Fibroblast of skin of scalp (primary cell): ENCODE measurements at places on chromosomes 1 and 21.

DNA sequence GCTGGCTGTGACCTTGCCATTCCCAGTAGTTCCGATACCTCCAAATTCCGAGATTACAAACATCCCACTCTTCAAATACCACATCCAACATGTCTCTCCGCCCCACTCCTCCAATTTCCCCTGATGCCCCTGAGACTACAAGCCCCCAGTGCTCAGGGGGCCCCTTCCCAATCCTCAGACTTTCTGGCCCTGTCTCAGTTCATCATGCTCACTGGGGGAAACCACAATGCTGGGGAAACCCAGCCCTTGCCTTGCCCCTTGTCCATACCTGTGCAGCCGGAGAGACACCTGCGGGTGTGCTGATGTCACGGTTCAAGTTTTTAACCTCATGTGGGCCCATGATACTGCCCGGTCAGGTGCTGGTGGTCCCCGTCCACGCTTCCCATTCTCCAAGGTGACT lies 226.6 kb downstream of the CAMTA1 start:
- no peak for DNase-seq

DNA sequence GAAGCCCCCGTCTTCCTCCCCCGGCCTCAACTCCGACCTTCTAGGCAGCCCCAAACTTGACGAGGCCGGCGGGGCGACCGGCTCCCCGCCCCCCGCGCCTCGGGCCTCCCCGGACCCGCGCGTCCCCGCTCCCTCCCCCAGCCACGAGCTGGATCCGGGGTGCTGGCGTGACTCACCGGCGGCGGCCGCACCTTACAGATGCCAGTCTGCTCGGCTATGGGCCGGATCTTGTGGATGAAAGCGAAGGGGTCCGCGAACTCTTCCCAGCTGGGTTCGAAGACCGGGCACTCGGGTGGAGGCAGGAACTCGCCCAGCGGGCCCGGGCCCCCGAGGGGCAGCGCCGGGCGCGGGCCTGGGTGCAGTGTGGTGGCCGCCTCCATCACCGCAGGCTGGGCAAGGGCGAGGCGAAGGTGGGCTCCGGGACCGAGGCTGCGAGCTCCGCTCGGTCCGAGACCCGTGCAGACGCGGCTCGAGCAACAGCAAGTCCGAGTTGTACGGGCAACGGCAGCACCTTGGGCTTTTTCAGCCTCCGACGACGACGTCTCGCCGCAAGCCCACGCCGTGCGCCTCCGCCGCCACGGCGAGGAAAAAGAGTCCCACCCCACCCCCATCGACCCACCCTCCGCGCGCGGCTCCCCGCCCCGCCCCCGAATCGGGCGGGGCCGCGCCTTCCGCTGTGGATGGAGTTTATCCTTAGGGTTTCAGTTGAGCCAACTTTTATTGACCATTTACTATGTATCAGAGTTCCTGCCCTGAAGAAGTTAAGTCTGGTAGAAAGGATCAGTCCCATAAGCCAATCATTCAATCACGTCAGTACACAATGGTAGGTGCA lies at the start of gene KDM5B:
TSS of gene KDM5B (minus strand) at position 496 of the 832 bp plus-strand sequence. CDS start at position 380, 116 bp downstream.
- DNase-seq, result peak; percentile 83

GRCh38 chr1:183769956-183770815 lies 34.7 kb upstream of the RGL1 start:
- no peak for DNase-seq

GRCh38 chr1:224513787-224514209 lies 79.2 kb upstream of the WDR26 start:
- peak; percentile 80 for DNase-seq

DNA sequence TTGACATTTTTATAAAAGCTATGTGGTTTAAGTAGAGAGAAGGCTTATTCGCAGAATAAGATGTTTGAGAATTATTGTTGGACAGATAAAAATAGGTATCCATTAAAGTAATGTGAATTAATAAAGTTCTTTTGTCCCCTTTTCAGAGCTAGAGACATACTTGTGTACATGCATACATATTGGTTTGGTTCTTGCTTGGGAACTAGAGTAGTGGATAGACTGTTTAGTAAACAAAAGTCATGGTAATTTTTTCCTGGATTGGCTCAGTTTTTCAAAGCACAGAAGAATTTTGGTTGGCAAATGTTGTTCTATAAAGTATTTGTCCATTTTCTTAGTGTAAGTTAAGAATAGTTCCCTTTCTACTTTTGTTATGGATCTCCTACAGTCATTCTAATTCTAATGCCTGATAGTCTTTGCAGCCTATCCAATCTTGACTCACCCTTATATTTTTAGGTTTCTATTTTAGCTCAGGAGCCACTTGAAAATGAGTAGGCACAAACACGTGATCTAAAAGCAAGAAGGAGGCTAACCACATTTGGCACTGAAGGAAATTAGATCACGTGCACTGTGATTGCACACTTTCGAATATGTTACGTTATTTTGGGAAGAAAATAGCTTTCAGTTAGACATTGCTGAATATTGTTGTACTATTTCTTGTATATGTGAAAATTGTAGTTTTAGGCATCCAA lies 47.0 kb downstream of the RABGAP1L start:
- DNase-seq, result no peak

DNA sequence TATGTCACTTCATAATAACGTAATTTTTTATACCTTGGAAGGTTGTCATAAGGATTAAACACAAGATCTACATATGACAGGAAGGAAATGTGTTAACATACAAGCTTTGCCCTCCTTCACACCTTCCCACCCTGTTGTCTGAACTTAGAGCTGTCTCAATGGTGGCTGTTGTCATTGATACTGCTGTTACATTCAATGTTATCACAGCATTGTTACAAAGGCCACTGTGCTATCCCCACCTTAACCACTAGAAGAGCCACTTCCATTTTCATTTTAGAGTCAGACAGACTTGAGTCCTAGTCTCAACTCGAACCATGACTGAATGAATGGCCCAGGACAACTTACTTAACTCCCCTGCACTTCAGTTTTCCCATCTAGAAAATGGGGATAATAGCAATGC lies 31.2 kb downstream of the TAS1R2 start:
- DNase-seq, result no peak

GRCh38 chr21:33843216-33843615 lies 72.4 kb downstream of the ATP5PO start:
- no peak for DNase-seq

DNA sequence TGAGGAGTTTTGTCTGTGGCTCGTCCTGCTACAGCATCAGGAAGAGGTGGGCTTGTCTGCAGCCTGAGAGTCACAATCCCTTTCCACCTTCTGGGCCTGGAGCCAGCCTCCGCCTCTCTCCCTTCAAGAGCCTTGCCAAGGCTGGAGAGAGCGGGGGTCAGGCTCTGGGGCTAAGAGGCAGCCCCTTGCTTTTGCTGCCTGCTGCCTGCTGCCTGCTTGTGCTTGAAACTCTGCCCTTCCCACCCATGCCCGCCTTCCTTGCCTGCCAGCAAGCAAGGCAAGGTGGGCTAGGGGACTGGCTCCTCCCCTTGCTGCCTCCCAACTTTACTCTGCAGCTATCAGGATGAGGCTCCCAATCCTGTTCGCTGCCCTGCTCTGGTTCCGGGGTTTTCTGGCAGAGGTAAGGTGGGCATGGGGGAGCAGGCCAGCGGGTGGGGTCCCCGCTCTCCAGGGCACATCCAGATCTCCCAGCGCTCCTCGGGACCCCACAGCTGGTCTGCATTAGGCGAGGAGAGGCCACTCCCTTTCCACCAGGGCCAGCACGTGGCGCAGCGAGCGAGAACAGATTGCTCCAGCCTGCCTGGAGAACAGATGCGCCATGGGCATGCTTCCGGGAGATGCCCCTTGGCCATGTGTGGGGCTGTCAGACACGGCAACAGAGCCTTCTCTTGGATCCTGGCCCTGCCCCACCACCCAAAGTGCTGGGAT lies 7.5 kb upstream of the PTPN7 start:
- DNase-seq, result peak; percentile 38

DNA sequence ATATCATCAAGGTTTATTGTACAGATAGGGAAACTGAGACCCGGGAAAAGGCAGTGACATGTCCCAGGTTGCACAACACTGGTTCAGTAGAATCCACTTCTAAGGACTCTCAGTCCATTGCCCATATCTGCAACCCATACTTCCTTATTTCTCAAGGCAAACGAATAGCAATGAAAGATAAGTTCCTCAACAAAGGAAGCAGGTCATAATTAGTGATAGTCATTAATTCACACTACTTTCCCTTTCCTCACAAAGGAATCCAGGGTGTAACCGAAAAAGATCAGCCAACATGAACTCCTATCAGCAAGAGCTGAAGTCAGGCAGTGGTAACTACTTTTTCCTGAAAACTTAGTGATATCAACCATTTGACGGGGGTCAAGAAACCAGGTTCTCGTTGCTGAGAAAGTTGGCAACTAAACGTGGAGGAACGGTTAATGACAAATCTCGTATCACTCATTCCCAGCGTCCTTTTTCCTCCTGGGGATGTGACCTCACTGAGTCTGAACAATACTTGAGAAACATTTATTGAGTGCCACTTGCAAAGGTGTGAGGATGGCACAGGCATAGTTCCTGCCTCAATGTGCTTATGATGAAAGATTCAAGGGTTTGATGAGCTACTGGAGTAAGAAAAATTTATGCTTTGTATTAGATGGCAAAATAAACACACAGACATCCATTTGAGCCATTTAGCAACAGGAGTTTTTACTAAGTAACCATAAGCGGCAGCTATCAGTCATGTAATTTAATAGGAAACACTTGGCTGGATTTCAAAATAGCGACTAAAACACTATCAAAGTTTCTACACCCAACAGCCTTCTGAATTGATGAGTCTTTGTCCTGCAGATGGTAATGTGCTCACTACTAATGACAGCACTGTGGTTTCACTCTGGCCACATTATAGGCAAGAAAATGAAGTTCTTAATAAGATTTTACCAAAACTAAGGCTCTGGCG lies 82.3 kb downstream of the PLPP3 start:
- no peak for DNase-seq

DNA sequence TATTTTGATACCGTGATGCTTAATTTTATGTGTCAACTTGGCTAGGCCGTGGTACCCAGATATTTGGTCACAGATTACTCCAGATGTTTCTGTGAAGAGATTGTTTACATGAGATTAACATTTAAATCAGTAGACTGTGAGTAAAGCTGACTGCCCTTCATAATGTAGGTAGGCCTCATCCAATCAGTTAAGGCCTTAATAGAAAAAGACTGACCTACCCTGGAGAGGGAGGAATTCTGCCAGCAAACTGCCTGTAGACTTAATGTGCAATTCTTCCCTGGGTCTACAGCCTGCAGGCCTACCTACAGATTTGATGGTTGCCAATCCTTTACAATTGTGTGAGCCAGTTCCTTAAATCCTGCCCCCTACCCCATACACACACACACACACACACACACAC lies 4.3 kb downstream of the SETSIP start:
- DNase-seq, result no peak

DNA sequence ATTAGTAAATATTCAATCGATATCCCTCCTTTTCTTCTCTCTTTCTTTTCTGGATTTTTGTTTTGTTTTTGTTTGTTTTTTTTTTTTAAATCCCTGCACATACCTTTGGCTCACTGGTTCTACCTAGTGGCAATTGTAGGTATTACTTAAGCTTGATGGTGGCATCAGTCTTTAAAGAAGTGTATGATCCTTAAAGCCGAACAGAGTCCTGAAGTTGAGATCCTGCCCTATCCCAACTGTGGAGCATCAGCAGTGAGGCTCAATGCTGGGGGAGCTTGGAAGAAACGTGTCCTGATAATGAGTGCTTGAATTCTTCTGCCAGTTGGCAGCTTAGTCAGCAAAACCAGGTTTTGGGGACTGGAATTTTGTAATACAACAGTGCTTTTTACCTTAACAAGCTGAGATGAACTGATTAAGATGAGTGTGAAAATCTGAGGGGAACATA lies 60.8 kb downstream of the FASLG start:
- peak; percentile 29 for DNase-seq

DNA sequence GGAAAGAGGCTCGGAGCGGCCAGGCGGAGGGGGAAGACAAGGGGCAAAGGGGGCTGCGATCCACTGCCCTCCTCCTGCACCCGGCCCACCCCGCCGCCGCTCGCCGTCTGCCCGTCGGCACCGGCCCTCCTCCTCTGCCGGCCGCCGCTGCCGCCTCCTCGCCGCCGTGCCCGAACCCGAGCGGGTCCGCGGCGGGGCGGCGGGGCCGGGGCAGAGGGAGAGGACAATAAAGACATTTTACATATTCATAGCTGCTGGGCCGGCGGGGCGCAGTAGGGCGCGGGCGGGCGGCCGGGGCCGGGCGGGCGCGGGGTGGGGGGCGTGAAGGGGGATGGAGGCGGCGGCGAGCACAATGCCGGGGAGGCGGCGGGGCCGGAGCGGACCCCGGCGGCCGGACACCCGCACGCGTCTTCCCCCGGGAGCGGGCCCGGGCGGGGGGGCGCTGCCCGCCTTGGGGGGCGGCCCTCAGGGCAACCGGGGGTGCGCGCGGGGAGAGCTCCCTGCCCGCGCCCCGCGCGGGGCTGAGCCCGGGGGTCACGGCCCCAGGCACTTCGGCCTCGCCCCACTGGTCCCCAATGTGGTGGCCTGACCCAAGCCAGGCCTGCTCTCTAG lies 546 bp downstream of the POU2F1 start:
- no peak for DNase-seq

DNA sequence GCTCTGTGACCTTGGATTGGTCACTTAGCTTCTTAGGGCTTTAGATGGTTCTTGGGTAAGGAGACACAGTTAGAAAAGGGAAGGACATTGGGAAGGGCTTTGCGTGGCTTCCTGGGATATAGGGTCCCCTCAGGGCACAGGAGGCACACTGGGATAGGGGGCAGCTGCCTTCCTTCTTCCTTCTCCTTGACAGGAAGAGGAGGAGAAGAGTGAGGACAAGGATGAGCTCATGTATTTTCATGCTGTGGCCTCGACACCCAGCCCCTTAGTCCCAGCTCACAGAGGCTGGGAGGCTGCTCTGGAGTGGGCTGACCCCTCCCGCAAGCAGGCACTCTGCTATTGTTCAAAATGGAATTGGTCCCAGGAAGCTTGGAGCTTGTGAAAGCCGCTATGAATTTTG lies 45.7 kb upstream of the POU3F1 start:
- DNase-seq, result no peak
